ENCODE measurements at places on chromosomes 4 and X.

GRCh38 chrX:9677098-9677739 is 88.4 kb downstream of the GPR143 start:
- no peak for DNase-seq

DNA sequence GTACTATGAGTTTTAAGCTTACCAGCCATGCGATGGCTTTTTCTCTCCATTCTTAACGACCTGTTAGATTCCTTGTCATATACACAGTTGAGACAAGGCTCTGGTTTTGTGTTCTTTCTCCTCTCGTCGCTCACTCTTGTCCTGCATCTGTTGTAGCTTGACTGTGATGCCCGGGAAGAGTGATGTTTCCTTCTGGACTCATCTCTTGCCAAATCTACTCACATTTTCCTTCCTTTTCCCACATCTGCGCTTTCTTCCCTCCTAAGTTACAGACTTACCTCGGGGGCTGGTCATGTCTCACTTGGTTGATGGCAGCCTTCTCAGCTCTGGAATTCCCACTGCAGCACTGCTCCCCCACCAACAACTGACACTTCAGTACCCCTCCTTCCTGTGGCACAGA is 4.8 kb upstream of the MAP7D3 start:
- DNase-seq: no peak

DNA sequence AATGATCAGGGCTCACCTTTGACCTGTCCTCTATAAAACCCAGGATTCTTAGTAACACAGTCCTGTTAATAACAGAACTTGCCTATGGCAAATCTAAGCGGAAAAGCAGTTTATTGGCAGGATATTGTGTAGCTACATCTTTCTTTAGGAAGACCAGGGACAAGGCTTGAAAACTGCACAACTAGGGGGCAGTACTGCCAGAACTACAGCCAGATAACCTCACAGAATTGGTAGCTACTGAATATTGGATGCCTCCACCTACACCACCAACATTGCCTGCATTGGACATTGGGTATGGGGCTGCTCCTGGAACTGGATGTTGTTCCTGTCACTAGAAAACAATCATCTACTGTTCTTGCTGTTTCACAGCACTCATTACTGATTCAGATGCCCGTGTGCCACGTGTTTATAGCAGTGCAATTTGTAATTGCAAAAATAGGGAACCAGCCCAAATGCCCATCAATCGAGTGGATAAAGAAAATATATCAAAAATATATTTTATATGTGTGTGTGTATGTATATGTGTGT is 47.4 kb downstream of the REPS2 start:
- no peak for DNase-seq

- DNase-seq: no peak
These were observed 383 bp upstream of the TBC1D19 start for GRCh38 chr4:26583538-26583864.

GRCh38 chr4:76723373-76723772 is 174.6 kb downstream of the SOWAHB start:
- DNase-seq: no peak

- DNase-seq: no peak
These were observed 88.9 kb downstream of the CC2D2A start for GRCh38 chr4:15558561-15558960.

GRCh38 chr4:82380831-82381230 is 7.0 kb upstream of the HNRNPD start:
- DNase-seq: no peak

- no peak for DNase-seq
These were observed 15.3 kb downstream of the NOP14 start for GRCh38 chr4:2947926-2948325.

GRCh38 chr4:81287101-81287500 is 72.1 kb upstream of the PRKG2 start:
- DNase-seq: no peak

DNA sequence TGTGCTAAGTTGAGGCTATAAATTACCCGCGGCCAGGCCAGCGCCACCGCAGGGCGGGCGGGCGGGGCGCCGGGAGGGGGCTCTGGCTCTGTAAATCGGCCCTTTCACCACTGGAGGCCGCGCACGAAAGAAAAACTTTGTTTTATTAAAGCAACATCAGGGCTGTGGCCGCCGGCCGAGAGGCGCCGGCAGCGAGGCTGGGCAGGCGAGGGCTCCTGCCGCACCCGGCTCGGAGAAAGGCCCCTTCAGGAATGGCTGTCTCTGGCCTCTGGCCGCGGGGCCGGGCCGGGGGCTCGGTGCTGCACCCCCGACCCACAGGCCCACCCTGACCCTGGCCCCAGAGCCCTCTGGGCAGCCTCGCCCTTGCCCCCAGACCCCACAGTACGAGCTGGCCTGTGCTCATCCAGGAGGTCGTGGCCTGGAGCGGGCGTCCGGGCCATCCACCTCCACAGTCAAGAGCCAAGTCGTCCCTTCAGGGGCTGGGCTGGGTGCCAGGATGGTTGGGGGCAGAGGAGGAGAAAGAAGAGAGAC is 29.5 kb upstream of the FGFR3 start:
- no peak for DNase-seq

DNA sequence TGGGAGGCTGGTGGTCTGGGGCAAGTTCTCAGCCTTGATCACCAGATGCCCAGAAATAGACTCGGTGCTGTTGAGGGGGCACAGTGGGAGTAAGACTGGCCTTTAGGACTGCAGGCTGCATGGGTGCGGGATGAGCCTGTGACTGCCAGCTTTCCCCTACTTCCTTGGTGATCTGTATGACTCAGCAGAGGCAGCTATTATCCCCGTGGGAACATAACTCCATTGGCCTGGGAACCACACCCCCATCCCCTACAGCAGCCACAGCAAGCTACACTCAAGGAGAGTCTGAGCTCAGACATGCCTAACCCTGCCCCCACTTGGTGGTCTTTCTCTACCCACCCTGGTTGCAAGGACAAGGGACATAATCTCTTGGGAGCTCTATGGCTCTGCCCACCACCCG is 20.6 kb downstream of the CLIC2 start:
- DNase-seq: no peak

DNA sequence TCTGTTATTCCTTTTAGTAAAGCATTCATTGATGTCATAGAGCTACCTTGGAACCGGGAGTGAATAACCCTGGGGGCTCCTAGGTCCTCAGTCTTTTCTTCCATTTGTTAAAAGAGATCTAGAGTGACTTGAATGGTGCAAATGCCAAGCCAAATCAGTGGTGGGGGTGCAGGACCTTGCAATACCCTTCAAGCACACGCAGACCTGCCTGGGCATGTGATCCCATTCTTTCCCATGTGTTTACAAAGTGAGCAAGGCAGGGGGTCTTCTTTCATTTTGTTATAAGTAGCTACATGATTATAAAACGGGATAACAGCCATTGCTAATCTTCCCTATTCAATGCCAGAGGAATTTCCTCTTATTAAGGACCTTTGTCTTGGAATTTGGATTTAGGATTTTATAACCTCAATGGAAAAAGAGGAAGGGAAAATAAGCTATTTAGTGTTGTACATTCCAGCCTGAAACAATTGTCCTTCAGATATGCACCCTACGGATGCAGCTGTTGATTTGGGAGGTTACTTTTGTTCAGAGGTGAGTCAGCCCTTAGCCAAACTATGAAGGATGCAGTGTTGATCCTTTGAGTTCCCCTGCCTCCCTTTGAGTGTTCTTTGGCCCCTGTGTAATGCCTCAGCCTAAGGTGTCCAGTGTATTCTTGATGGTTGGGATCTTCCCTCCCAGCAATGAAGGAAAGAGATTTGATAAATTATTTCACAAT is 623.8 kb upstream of the HTR2C start:
- no peak for DNase-seq

DNA sequence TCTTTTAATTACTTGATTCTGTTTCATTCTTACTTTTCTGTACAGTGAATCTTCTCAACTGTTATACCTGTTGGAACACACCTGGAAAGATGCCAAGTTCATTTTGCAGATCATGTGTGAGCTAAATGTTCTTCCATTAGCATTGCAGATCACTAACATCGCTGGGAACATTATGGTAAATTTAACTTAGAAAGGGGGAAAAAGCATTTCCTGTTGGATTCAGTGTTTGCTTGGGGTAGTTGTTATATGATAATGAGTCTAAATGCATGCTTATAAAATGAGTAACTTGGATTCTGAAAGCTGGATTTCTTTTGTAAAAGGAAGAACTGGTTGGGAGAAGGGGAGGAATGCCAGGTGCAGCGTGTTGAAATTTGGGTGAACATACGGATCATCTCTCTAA is 47.6 kb downstream of the POLA1 start:
- DNase-seq: no peak

GRCh38 chr4:128322311-128322710 is 34.7 kb upstream of the PGRMC2 start:
- DNase-seq: no peak

- DNase-seq: no peak
These were observed 1.8 kb downstream of the L1CAM start for GRCh38 chrX:153884136-153884535.

DNA sequence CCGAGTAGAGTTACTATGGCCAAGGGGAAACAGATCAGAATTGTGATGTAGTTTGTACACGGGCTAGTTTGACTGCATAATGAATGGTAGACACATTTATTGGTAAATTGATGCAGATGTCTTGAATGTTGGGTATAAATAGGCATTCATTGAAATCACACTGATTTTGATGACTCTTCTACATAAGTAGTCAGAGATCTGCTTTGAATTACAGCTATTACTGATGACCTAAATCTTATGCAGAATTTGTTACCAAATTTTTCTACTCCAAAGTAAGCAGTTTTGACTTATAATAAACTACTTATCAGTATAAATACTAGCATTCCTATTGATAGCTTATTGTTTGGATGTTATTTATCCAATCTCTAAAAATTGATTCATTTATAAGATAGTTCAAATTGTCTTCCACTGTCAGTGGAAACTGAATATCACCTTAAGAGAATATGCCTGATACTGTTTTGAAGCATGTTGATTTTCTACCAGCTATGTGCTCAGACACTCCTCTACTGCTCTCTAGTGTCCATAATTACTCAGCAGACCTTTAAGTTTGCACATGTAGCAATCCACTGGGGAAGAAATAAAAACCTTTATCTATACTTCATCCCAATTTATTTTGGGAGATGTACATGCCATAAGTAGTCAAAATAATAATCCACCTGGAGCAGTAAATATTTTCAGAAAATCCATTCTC is 120.3 kb downstream of the RASL11B start:
- DNase-seq: no peak

- no peak for DNase-seq
These were observed 4.8 kb upstream of the CXCL13 start for GRCh38 chr4:77600521-77601451.

- DNase-seq: no peak
These were observed 118.6 kb upstream of the NEIL3 start for GRCh38 chr4:177190995-177191580.

DNA sequence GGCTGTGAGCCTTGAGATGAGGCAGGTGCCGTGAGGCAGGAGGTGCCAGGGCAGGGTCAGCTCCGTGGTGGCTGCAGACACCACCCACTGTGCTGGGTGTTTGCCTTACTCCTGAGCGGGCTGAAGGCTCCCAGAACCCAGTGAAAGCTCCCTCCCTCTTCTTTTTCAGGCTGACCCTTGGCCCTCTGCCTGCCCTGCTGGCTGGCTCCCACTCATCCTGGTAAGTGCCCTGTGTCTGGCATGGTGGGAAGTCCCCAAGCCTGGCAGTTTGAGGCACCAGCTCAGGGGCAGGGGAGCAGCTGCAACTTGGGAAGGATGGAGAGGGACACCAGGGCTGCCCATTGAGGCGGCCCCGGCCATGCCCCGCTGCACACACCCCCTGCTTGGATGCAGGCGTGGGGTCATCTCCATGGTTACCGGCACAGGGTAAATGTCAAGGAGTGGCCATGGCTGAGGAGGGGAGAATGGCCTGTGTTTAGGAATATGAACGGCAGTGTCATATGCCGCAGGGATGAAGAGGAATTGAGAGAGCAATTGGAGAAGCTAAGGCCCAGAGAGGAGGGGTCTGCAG is 16.8 kb downstream of the SH3BP2 start:
- DNase-seq: no peak

DNA sequence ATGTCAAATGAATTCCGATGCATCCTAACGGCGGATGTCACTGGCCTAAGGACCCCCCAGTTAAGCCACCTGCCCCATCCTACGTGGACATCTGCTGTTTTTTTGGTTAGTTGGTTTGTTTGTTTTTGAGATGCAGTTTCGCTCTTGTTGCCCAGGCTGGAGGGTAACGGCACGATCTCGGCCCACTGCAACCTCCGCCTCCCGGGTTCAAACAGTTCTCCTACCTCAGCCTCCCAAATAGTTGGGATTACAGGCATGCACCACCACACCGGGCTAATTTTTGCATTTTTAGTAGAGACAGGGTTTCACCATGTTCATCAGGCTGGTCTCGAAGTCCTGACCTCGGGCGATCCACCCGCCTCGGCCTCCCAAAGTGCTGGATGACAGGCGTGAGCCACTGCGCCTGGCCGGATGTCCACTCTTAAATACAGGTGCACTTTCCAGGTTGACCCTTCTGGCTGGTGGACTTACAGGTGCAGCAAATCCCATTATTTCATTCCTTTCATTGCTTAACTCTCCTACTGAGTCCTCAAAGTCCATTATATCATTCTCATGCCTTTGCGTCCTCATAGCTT is 206.2 kb downstream of the CRLF2 start:
- no peak for DNase-seq

Measured in T-helper 1 cell (primary cell).